ENCODE measurements at places on chromosomes 1 and 21. TPM values are rescaled to one million over a fixed set of nuclear protein-coding genes. Genes with fewer than 3 reads are reported as not detected.

ZNF695 gene
- polyA plus RNA-seq = not detected

GPR153 gene
- not detected for polyA plus RNA-seq

CFAP126 gene
- 0.83 TPM for polyA plus RNA-seq

SPRR2B gene
- polyA plus RNA-seq = not detected

FLVCR1 gene
- 32.9 TPM for polyA plus RNA-seq

TMPRSS15 gene
- not detected for polyA plus RNA-seq

ZNF593OS gene
- polyA plus RNA-seq = not detected

SPRR1A gene
- polyA plus RNA-seq = not detected

RGS1 gene
- polyA plus RNA-seq = not detected

MYBPH gene
- polyA plus RNA-seq = not detected

ELAPOR1 gene
- 2.1 TPM for polyA plus RNA-seq

UTS2 gene
- polyA plus RNA-seq = not detected
